Stimulated activated CD8-positive, alpha-beta memory T cell treated with anti-CD3 and anti-CD28 coated beads, Interleukin-4, amount 100 ng/mL, for 1 hour (primary cell): ENCODE measurements at places on chromosomes 5 and 9.

- no peak for DNase-seq
Observed at GRCh38 chr5:6633469-6634245, 417 bp downstream of the SRD5A1 start.

DNA sequence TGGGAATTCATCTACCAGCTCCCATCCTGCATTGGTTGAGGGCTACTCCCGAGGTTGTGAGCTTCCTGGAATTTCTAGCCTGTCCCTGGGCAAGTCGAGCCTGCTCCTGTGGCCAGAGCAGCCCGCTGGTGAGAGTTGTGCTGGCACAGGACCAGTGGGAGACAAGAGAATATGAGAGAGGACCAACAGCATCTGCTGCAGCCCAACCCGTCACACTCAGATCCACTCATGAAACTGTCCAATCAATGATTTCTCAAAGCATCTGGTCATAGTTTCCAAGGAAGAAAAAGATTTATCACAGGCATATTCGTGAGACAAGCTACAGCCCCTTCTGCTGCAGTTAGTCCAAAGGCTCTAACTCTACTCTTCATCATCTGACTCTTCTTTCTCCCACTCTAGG is 64.4 kb upstream of the RAI14 start:
- no peak for DNase-seq

GRCh38 chr5:140642718-140643117 is 3.5 kb downstream of the TMCO6 start:
- DNase-seq, result no peak

GRCh38 chr5:22432905-22433304 is 420.2 kb downstream of the CDH12 start:
- DNase-seq, result no peak

- no peak for DNase-seq
Observed at GRCh38 chr9:84300271-84300670, 40.3 kb downstream of the SLC28A3 start.

DNA sequence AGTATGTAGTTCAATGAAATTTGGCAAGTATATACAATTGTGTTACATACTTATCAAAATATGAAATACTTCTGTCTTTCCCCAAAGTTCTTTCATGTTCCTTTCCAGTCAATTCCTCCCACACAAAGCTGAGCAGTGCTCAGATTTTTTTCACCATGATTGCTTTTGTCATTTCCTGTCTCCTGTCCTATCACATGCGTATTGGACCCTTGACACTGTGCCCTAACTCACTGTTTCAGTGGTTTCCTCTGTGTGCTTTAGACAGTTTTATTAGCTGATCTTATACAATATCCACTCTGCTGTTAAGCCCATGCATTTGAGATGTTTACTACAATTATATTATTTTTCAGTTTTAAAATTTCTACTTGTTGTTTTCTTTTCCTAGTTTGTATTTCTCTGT is 463.6 kb upstream of the MEF2C start:
- DNase-seq, result no peak

DNA sequence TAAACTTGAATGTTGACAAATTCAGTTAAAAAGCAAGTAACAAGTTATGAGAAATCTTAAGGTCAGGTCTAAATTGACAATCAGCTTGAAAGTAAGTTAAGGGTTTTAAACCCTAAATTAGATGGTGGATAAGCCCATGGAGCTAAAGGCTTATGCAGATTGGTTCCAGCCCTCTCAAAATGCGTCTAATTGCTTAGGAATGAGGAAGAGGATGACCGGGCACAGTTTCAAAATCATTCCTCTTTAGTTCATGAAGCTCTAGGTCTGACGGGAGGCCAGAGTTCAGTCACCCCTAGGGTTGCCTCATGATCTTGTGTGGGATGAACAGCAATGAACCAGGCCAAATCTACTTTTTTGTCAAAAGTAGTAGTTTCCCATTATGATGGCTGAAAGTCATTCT is 75.4 kb downstream of the SLC38A9 start:
- DNase-seq, result no peak
